ENCODE measurements at places on chromosomes 2 and 18.

DNA sequence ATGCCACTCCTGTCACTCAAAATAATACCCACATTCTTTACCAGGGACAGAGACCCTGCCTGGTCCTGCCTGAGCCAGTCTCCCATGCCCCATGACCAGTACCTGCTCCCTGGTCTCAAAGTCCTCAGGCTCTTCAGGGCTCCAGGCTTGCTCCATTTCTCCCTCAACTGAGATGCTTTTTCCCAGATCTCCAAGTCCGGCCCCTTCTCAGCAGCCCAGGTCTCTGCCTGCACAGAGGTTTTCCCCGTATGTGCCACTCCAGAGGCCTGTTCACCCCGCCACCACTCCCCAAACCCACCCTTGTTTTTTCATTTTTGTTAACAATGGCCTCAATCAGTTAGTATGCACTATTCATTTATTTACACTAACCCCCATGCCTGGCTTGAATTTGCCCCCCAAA, 499.5 kb upstream of the MYT1L start:
- DNase-seq: no peak

GRCh38 chr2:149278872-149279264, 51.5 kb upstream of the LYPD6 start:
- DNase-seq: no peak

DNA sequence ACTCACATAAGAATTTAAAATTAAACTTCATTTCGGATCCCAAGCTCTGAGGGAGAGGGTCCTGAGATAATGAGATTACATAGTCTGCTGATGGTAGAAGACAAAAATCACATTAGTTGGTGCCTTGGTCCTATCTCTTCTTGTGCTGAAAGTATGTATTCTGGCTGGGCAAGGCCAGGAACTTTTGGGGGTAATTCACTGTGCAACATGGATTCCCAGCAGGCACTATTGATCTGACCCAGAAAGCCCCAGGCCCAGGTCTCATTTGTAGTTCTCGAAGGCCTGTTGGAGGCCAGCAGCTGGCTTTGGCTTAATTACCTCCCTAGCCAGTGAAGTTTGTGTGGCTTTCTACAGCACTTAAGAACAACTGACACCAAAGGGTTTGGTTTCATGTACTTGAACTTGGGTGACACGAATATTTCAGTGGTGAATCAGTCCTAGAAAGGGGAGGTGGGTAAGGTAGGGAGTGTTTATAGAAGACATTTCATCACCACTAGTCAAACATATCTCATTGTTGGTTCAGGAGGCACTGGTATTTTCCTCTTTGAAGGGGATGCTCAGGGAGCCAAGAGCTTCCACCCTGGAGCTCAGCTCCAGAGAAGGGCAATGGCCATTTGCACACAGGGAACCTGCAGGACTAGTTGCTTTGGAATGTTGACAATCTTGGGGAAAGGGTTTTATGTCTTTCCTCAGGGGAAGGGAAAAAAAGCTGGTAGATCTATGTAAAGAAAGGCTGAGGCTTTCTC, 217.8 kb downstream of the OSR1 start:
- DNase-seq: no peak

GRCh38 chr2:204201507-204201906, 264.9 kb downstream of the ICOS start:
- DNase-seq: no peak

DNA sequence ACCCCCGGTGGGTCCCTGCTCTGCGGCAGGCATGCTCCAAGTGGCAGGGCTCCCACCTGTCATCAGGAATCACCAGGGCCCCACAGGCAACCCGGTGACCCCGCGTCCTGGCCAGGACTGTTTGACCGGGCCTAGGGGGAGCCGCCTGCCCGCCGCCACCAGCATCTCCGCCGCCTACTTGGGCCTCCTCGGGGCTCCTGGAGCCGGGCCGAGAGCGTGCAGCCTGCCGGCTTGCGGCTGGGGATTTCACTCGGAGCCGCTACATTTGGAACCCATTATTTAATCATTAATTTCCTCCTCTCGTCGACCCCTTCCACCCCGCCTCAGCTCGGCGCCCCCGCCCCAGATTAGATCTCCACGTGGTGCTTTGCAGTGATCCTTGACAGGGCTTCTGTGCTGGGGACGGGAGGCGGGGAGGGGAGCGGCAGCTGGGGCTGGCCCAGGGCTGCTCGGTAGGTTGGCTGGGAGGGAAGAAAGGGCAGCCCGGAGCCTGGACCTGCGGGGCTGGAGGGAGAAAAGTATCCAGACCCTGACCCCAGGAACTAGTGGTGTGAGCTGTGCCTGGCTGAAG, 295.4 kb downstream of the CYP26B1 start:
- no peak for DNase-seq

- no peak for DNase-seq
Observed at GRCh38 chr2:99644419-99644787, 154.6 kb upstream of the REV1 start.

GRCh38 chr2:3738454-3738853, 35.1 kb downstream of the DCDC2C start:
- DNase-seq: no peak

- DNase-seq: no peak
Observed at GRCh38 chr2:129733041-129733440, 246.4 kb upstream of the RAB6C start.

GRCh38 chr2:232493701-232494474, 6.3 kb upstream of the ECEL1 start:
- DNase-seq: no peak

GRCh38 chr2:33313039-33313438, 163.4 kb upstream of the RASGRP3 start:
- no peak for DNase-seq

- no peak for DNase-seq
Observed at GRCh38 chr2:218529990-218530389, 38.2 kb downstream of the USP37 start.

GRCh38 chr2:151297882-151298281, 8.4 kb upstream of the NMI start:
- no peak for DNase-seq

DNA sequence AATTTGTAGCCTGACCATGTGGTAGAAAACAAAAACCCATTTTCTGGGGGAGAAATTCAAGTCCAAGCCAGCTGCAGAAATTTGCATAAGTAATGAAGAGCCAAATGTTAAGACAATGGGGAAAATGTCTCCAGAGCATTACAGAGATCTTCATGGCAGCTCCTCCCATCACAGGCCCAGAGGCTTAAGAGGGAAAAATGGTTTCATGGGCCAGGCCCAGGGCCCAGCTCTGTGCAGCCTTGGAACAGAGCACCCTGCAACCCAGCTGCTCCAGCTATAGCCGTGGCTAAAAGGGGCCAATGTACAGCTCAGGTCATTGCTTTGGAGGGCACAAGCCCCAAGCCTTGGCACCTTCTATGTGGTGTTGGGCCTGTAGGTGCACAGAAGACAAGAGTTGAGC, 69.1 kb upstream of the TSPYL6 start:
- no peak for DNase-seq

GRCh38 chr18:79258447-79258846, 137.3 kb upstream of the NFATC1 start:
- DNase-seq: no peak

- no peak for DNase-seq
Observed at GRCh38 chr2:96853321-96853720, 4.5 kb downstream of the ANKRD39 start.

DNA sequence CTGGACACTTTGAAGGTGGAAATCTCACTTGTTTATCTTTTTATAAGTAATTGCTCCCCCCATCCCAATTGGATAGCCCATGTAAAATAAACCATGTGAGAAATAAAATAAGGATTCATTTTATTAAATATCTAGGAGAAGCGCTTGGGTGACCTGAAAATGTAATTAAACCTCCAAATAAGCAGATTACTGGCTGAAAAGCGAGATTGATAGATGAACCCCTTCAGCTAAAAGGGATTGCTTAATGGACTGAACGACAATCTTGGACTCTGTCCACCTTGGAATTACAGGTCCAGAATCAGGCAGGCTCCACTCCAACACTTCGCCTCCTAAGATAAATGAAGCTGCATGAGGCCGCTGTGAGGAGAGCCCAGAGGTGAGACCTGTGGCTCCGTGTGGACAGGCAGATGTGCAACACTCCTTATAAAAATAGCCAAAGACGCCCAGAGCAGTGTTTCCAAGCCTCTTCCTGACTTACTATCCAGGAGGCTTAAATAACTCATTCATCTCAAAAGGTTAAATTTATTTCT, 441.5 kb downstream of the MTX2 start:
- no peak for DNase-seq

DNA sequence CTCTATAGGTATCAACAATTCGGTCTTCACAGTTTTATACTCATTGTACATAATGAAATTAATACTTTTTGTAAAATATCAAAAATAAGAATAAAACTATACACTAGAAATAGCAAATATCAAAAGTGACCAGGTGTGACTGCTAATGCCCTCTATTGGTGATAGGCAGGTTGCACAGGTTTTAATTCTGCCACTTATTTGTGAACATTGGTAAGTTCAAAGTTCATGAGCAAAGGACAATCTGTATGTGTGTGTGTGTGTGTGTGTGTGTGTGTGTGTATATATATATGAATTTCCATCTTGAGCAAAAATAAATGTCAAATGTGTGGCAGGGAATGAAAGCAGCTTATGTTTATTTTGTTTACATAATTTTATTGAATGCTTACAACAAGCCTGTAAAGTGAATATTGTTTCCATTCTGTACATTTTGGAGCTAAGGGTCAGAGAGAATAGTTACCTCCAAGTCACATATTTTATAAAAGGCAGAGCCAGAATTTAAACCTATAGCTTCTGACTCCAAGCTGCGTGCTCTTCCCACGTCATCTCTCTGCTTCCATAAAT, 537.4 kb downstream of the CPS1 start:
- no peak for DNase-seq

GRCh38 chr18:55419132-55419946, 168.7 kb downstream of the TCF4 start:
- no peak for DNase-seq

DNA sequence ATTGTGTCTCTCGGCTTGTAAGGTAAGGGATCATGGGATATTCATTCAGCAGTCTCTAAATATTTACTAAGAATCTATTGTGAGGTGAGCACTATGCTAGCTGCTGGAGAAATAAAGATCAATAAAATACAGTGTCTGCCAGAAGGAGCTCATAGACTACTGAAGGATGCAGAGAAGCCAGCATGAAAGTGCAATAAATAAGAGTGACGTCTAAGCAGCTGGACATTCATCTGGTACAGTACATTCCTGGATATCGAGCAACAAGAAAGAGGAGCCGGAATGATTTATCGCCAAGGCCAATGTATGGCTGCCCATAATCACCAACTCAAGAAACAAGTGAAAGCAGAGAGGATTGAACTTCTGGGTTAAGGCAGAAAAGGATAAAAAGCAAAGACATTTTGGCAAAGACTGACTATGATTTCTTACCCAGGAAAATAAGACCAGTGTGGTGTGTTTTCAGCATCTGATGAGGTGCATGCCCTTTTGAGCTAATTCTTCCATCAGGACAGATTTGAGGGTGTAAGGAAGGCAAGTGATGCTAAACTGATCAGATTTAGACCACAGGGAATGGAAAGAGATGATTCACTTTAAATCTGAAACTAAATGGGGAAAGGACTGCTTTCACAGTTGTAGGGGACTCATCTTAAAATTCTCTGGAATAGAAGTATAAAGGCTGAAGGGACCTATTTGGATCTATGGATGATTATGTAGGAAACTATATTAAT, 18.7 kb upstream of the LMAN1 start:
- no peak for DNase-seq

DNA sequence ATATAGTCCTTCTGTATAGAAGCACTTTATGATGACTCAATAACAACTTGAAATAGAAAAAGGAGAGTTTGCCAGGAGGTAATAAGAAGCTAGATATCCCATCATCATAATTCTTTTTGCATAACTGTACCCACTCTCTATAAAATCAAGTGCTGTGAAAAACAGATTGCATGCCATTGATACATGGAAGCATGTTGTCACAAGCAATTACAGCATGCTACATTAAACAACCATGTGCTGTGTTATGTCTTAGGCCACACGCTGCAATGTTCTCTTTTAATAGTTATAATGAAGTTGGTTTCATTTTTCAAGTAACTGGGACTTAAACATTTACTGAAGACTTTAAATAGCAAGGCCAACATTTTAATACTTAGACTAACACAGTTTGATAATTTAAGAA, 264.2 kb downstream of the RPRM start:
- DNase-seq: no peak

DNA sequence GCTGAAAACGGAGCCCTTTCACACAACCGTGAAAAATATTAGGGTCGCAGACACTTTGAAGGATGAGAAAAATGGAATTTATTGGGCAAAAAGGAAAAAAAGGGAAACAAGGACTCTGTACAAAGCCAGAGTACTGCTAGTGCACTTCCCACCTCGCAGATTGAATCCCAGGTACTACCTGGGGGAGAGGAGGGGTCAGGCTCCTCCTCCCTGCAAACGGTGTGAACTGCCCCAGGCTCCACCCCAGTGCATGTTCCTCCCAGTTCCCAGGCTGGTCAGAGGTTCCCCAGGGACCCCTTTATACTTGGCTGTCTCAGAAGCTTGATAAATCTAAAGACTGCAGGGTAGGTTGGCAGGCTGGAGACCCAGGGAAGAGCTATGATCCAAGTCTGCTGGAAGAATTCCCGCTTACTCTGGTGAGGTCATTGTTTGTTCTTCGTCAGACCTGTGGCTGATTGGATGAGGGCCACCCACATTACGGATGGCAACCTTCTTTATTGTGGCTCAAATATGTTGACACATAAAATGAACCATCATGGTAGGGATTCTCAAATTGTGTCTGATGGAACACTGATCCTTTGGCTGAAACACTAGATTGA, 290.4 kb upstream of the POU3F3 start:
- no peak for DNase-seq

DNA sequence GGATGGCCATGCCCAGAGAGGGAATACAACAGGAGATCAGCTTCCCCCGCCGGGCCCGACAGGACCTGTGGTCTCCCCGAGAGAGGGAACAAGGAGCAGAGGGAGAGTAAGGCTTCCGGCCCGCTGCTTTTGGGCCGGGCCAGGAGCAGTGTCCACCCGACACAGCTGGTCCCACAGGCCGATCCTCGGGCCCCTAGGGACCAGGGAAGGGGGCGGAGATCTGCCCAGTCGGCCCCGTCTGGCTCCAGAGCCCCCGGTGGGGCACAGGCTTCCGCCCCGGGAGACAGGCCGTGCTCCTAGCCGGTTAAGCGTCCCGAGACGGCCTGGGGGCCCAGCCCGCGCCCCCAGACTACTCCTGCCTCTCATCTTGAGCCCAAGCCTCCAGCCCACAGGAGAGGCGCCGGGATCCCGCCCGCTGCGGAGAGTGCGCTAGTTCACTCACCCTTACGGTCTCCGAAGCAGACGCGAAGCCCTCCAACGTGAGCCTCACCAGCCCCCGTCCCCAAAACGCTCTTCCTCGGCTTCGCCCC, at the start of gene MCFD2:
Gene MCFD2, minus strand, starts transcription at position 526 of the 530 bp plus-strand sequence. CDS start 6,635 bp downstream, outside the sequence.
- DNase-seq: peak; percentile 31

- no peak for DNase-seq
Observed at GRCh38 chr2:19351899-19352697, 6.3 kb downstream of the OSR1 start.

DNA sequence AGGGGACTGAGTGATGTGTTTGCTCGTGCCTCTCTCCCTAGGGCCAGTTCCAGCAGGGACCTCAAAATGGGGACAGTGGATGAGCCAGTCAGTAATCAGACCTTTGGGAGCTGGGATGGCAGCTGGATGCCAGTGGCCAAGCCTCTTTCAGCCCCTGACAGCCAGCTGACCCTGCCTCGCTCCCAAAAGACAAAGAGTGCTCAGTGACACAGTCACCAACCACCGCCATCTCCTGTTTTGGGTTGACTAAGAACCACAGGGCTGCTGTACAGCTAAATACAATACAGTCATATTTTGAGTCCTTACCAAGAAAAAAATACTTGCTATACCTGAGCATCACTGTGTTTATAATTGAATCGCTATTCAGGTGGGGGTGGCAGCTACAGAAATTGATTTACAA, 75.7 kb downstream of the POU3F3 start:
- DNase-seq: peak; percentile 52

- DNase-seq: no peak
Observed at GRCh38 chr2:212424082-212424481, 114.5 kb downstream of the ERBB4 start.
